Stimulated activated CD4-positive, alpha-beta T cell treated with anti-CD3 and anti-CD28 coated beads, Interleukin-2, amount 100 ng/mL, for 24 hours (primary cell): ENCODE measurements at places on chromosomes 11 and 22.
A peak's percentile ranks its signal among the peaks of the same experiment; 100 is the strongest.

DNA sequence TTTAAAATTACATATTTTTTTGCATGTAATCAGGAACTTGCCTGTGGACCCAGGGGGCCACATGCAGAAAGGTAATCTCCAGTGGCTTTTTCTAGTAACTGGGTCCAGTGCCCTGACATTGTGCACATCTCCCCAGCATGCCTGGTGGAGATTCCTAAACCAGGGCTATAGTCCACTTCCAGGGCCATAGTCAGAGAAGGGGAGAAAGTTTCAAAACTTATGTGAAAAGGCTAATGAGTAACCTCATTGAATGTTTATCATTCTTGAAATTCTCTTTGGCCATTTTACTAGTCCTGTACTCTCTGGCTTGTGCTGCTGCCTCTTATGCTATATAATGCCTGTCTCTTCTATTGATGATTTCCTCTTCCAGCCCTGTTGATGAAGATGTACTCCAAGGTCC is 47.8 kb downstream of the BARX2 start:
- no peak for DNase-seq

DNA sequence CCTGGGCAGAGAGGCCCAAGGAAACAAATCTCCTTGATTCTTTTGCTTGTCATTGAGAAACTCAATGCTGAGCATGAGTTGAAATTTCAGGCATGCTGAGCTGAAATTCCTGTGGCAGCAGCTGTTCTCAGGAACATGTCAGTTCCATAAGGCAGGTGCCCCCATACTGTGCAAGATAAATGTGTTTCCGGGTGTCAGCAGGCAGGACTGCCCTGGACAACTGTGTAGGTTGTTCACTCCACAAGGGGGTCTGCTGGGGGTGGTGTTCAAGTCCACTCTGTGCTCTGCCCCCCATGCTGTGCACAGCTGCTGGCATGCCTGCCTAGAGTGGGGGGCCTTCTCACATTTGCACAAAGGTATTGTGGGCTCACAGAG is 133.7 kb downstream of the CTTN start:
- no peak for DNase-seq

DNA sequence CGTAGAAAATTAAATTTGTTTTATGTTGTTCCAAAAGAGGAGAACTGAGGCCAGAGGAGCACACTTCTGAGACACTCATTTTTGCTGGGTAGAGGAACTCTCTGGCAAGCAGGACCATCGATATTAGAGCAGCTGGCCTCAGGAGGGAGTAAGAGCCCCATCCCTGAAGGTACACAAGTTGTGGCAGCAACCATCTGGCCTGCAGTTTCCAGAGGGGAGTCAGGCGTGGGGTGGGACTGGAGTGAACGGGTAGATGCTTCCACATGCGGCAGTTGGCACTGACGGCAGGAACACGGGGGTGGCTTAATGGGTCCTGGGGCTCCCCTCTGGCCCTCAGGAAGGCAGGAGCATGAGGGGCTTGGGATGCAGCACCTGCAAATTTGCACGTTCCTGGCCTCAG is 13.2 kb upstream of the SSTR3 start:
- DNase-seq: no peak

- no peak for DNase-seq
Measured at GRCh38 chr11:9839550-9839949, 175.7 kb downstream of the SWAP70 start.

DNA sequence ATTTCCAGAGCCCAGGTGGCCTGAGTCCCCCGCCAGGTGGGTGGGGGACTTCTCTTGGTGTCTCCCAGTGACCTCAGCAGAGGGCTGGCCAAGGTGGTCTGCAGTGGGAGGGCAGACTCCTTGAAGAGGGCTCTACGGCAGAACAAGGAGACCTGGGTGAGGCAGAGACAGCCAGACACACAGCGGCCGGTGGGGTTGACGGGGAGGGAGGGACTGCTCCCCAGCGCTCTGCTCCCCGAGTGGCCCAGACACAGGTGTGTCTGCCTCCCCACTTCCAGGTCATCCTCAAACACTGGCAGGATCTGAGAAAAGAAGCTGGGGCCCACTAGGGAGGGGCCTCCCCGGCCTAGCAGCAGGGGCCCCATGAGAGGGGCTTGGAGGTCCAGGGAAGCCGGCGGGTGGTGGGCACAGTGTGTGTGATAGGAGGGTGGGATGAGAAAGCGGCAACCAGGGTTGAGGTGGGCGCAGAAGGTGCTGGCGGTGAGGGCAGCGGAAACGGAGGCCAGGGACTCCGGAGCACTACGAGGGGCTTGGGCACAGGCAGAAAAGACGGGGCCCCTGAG is 30.1 kb downstream of the SYT7 start:
- DNase-seq: no peak

- no peak for DNase-seq
Measured at GRCh38 chr11:17572359-17572690, 25.3 kb downstream of the OTOG start.

- peak; percentile 91 for DNase-seq
Measured at GRCh38 chr11:47373876-47374719, 4.2 kb downstream of the SPI1 start.

- DNase-seq: no peak
Measured at GRCh38 chr11:122714004-122714403, 58.5 kb downstream of the UBASH3B start.

GRCh38 chr11:2687223-2687530 is 12.6 kb downstream of the KCNQ1OT1 start:
- no peak for DNase-seq

GRCh38 chr11:84034484-84034883 is 748.3 kb upstream of the CCDC90B start:
- DNase-seq: no peak

- no peak for DNase-seq
Measured at GRCh38 chr11:72037554-72038311, 39.0 kb downstream of the IL18BP start.

DNA sequence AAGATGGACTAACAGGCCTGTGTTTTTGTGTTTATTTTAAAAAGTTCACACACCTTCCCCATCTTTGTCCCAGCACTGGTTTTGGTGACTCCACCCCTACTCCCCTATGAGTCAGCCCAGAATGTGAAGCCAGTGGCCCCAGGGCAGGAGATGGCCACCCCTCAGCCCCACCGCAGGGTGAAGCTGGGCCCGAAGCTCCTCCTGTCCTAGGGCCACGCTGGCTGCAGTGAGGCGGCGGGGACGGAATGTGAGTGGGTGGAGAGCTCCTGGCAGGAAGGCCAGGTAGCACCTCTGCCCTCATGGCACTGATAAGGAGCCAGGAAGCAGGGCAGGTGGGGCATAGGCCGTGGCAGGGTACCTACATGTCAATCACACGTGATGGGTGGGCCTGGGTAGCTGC is 39.9 kb downstream of the SGSM3 start:
- DNase-seq: no peak

DNA sequence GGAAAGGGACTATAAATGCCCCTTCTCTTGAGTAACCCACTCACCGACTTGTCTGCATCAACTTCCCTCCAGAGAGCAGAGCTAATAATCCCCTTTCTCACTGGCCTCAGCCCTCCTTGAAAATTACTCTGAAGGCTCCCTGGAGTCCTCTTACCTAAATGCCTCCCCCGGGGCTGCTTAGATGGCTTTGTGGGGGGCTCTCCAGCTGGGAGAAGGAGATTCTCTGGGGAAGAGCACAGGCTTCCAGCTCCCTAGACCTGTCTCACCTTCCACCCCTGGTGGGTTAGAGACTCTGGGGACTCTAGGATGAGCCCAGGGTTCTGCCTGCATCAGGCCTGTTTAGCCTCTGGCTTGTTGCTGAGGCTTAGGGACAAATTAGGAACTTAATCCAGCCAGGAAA is 39.8 kb downstream of the MIAT start:
- no peak for DNase-seq

DNA sequence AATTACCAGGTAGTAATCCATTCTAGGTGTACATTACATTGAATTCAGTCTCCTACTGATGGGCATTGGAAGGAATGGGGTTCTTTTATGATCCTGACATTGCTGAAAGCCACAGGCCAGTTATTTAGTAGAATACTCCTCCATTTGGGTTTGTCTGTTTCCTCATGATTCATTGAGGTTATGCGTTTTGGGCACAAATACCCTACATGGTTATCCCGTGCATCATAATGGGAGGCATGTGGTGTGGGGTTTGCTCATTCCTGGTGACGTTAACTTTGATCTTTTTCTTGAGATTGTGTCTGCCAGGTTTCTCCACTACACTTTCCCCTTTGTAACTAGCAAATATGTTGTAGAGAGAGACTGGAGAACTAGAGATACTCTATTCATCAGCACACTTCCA is 5.5 kb downstream of the FOLR3 start:
- no peak for DNase-seq
